ENCODE measurements at places on chromosomes 16 and 17.
A peak's percentile ranks its signal among the peaks of the same experiment; 100 is the strongest.

DNA sequence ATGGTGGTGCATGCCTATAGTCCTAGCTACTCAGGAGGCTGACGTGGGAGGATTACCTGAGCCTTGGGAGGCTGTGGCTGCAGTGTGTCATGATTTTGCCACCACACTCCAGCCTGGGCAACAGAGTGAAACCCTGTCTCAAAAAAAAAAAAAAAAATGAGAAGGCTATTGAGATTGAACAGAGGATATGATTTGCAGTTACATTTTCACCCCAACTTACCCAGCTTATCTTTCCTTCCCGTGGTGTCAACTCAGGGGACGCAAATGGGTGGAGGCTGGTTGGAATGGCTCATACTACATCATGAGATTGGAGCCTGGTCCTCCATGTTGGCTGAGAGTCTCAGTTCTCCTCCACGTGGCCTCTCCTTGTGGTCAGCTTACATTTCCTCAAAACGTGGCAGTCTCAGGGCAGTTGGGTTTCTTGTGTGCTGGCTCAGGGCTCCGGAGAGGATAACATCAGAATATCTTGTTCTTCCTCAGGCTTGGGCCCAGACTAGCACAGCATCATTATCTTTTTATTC lies 17.2 kb upstream of the NSMCE1 start:
- no peak for DNase-seq

DNA sequence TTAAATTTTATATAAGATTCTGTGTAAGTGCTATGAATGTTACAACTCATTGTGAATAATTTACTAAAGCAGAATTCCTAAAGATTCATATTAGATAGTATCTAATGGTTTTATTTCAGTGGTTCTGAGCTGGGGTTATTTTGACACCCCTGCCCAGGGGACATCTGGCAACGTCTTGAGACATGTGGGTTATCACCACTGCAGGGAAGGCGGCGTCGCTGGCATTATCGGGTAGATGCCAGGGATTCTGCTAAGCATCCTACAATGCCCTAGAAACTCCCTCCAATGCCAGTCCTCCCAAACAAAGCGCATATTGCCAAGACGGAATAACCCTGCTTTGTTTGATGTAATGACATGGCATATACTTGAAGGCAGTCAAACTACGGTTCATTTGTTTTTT lies 372.3 kb upstream of the ZFHX3 start:
- no peak for DNase-seq

DNA sequence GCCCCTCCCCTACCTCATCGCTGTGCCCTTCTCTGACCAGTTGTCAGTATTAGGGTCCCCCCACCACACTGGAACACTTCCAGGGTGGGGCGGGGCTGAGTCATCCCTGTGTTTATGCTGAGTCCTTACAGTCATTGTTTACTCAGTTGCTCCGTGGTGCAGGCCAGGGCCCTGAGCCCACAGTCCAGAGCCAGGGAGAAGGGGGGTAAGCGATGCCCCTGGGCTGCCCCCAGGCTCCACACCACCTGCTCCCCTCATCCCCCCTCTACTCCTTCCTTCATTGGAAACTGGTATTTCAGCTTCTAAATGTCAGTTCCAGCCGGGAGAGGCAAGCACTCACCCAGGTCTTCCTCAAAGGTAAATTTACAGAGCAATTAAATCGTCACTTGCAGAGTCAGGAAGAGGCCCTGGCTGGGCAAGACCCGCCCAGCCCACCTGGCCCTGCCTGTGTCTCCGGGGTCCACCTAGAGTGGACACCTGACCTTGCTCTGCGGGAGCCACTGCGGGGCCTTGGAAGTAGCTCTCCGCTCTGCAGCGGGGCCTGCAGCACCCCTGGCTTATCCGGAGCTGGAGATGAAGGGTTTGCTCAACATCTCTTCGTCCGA lies 4.8 kb downstream of the ATP2A3 start:
- DNase-seq: peak; percentile 56

DNA sequence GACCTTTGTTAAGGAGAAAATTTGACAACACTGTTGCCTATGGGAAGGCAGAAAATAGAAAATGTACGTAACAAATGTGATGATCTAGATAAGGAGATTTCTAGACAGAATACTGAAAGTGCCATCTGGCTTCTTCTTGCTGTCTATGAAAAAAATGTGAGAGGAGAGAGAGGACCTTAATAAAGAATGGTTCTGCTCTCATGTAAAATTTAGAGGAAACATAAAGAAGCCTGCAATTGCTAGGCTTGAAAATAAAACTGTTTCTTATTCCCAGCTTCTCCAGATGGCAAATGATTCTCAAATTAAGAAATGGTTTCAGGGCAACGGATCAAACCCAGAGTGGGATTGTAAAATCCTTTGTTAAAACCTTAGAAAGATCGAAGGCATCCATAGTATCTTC lies 128.5 kb downstream of the CDK5R1 start:
- no peak for DNase-seq

GRCh38 chr16:56833243-56833970 lies 31.6 kb upstream of the SLC12A3 start:
- DNase-seq: no peak

GRCh38 chr16:67961551-67961957 lies 6.9 kb downstream of the SLC12A4 start:
- no peak for DNase-seq

DNA sequence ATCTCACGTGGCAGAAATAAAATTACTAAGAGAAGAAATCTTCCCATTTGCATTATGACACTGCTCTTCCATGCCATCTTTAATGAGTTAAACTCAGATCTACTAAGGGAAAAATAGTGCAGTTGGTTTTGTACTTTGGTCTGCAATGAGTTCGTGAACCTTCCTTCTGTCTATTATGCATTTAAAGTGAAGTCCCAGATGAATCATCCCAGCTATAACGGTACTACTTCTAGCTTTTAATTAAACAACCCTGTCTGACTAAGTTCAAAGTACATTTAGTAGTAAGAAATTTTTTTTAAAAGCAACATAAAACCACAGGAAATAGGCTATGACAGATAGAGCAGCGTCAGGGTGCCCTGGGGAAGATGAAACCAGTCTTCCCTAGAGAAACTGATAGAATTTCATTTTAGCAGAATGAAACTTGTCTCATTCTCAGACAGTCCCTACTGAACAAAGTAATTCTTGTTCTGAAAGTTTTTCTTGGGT lies 1.8 kb downstream of the TMIGD1 start:
- DNase-seq: no peak

DNA sequence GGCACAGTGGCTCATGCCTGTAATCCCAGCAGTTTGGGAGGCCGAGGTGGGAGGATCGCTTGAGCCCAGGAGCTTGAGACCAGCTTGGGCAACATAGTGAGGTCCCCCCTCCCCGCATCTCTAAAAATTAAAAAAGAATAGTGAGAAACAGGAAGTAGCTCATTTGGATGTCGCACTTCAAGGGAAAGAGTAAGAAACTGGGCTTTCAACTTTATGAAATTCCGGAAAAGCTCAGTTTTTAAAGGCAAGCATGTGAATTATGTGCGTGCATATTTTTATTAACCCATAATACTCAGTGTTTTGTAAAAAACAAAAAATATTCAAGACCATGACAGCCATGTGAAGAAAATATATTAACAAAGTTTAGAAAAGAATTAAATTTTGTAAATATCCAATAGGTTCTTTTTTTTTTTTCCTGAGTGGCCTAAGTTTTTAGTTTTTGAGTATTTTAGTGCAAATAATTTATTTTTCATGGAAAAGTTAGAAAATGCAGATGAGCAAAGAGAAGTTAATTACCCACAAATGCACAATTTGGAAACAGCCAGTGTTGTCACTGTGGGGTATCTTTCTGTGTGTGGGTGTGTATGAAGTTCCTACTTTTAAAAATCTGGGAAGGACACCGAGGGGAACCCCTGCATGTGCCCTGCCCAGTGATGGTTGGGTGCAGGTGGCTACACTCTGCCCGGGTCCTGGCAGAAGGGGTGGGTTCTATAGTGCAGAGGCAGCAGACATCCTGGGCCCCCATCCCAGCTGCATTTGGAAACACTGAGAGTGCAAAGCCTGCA lies 40.0 kb downstream of the CIBAR2 start:
- no peak for DNase-seq

- DNase-seq: no peak
Observed at GRCh38 chr16:67407176-67407787, 9.0 kb downstream of the ZDHHC1 start.

DNA sequence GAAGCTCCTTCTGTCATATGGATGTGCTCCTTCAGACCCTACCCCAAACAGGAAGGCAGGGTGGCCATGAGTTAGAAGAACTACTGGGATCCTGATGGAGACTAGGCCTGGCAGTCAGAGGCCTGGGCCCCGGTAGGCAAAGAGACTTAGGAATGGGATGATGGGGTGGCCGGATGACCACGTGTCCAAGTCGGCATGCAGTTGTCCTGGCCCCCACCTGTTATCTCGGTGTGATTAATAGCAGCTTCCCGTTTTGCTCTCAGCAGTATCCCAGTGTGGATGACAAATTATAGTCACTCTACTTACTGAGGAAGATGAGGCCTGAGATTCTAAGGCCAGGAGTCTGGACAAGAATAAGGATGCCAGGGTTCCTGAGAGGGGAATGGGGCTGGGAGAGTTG lies 1.5 kb downstream of the TNFSF12 start:
- no peak for DNase-seq
